DND-41 (cell line): ENCODE measurements at places on chromosomes 13 and 19.

DNA sequence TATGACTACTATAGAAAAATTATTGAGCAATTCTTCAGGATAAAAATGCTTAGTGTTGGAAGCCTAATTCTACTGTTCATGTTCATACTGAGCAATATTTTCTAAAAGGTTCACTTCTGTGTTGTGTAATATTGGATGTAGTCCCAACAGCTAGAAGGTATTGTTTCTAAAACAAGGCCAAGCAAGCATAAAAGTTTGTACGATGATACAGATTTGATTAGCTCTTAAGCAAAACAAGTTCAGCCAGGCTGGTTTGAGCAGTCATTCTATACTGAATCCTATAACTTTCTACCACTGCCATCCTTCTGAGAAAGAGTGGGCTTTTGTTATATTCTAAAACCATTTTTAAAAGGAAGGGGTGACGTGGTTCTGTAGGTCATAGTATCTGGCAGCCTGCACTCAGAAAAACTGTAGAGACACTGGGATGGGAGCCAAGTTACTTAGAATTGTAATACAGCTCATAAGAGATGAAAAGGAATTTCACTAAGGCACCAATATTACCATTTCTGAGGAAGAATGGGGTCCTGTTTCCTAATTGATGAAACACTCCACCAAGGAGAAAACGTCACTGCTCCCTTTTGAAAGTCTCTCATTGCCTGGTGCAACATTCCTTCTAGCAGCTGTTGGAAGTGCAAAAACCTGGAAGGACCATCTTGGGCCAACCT is 275.0 kb upstream of the DACH1 start:
- no peaks in the 10 kb centered on the region for H3K27me3 ChIP-seq
- no peak overlapping the region for H3K4me3 ChIP-seq
- no peak for DNase-seq
- H3K27ac ChIP-seq: no peak overlapping the region

- peaks cover 34% of the 10 kb centered on the region for H3K4me1 ChIP-seq
- H3K4me3 ChIP-seq: peak overlapping the region; percentile 68; the same call in 1 of the 2 replicates
- no peaks in the 10 kb centered on the region for H3K27me3 ChIP-seq
- DNase-seq: no peak
Measured at GRCh38 chr13:34943436-34944273, 1.6 kb downstream of the NBEA start.

DNA sequence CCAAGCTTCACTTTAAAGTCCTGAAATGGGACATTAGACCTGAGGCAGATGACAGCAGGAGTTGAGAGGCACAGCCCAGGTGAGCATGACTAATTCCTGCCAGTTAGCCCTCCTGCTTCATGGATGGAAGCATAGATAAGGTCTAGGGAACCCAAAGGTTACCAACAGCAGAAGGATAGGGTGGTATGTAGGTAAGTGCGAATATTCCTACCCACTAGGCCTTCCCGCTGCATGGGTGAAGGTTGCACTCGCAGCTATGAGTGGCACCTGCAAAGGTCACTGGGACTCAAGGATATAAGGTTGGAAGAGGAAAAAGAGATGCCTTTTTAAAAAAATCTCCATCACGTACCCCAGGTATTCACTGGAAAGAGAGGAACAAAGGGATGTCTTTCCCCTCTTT is 12.2 kb upstream of the MLLT1 start:
- H3K4me3 ChIP-seq: no peak overlapping the region

DNA sequence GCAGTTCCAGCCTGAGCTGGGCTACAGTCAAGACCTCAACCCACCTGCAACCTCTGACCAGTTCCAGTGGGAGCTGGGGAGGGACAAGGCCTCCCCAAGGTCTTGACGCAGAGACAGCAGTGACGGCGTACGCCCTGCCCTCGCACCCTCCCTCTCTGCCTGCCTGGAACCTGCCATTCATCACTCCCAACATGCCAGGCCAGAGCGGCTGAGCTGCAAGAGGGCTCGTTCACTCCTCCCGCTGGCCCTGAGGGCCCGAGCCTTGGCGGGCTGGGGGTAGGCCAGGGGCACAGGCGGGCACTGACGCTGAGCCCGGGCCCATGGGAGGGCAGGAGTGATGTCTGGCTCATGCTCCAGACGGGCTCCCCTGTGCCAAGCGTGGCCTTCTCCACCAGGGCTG is 8.2 kb downstream of the NDUFA11 start:
- no peak overlapping the region for H3K4me3 ChIP-seq
- peaks cover 4% of the 10 kb centered on the region; the same call in 1 of the 2 replicates for H3K4me1 ChIP-seq
- no peaks in the 10 kb centered on the region for H3K27me3 ChIP-seq
- no peak for DNase-seq

- H3K4me1 ChIP-seq: no peaks in the 10 kb centered on the region
- DNase-seq: no peak
- no peak overlapping the region for H3K4me3 ChIP-seq
Measured at GRCh38 chr19:28715157-28715556, 497.8 kb downstream of the UQCRFS1 start.

GRCh38 chr13:41670873-41671443 is 213.6 kb downstream of the RGCC start:
- no peak overlapping the region for H3K4me3 ChIP-seq
- H3K4me1 ChIP-seq: no peaks in the 10 kb centered on the region
- H3K36me3 ChIP-seq: peaks cover 19% of the 10 kb centered on the region; the same call in 1 of the 2 replicates
- no peak for DNase-seq
- H3K27ac ChIP-seq: no peak overlapping the region

GRCh38 chr13:110423689-110424302 is 116.7 kb downstream of the COL4A2 start:
- peaks cover 83% of the 10 kb centered on the region for H3K27me3 ChIP-seq
- no peaks in the 10 kb centered on the region for H3K36me3 ChIP-seq
- H3K4me1 ChIP-seq: peaks cover 11% of the 10 kb centered on the region; the same call in 1 of the 2 replicates
- no peak for DNase-seq
- H3K4me3 ChIP-seq: no peak overlapping the region

- H3K27me3 ChIP-seq: no peaks in the 10 kb centered on the region
- H3K27ac ChIP-seq: peak overlapping the region; percentile 74
- no peaks in the 10 kb centered on the region for H3K36me3 ChIP-seq
- H3K4me1 ChIP-seq: peaks cover 34% of the 10 kb centered on the region
- peak overlapping the region; percentile 93 for H3K4me3 ChIP-seq
Measured at GRCh38 chr13:41960211-41960636, 685 bp downstream of the VWA8 start.

DNA sequence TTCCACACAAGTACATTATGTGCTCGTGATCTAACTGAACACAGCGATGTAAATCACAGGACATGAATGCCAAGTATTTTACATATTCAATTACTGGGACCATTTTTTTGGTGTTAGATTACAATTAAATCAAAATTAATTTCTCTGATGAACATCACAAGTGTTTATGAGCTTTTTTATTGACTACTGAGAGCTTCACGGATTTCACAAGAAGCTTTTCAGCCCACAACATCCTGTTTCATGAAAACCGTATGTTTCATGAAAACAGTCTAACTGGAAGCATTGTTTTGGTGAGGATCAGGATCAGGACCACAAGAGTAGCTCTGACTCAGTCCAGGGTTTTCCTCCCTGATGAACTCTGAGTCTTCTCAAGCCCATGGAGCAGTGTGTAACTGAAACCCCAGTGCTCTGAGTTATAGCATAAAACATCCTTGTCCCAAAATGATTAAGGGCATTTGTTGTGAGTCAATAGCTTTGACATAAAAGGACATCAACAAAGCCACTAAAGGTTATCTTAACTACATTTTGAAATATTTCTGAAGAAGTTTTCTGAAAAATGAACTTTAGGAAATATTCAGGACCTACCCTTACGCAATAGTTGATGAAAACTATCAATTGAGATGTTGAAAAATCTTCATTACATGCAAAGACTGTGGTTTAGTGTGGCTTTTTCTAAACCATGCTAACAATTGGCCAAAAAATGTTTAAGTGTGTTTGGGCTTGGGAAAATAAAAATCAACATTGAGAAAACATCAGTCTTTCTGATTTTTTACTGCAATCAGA is 49.3 kb downstream of the UFM1 start:
- H3K27ac ChIP-seq: no peak overlapping the region
- no peak overlapping the region for H3K4me3 ChIP-seq
- H3K36me3 ChIP-seq: no peaks in the 10 kb centered on the region
- no peak for DNase-seq

DNA sequence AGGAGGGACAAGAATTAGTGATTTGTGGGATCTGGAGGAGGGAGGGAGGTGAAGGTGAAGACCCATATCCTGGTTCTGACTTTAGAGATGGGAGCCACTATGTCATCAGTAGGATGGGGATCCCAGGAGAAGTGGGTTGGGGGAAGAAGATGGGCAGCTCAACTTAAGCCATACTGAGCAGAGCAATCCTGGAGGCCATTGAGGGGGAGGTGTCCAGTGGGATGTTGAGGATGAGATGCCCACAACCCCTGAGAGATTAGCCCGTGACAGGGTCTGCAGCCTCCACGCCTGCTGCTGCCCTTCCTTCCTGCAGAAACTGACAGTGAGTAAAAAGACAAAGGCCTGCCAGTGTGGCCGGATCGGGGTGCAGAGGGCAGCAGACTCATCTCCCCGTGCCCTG is 11.2 kb upstream of the SIGLEC6 start:
- no peak for DNase-seq
- H3K27ac ChIP-seq: no peak overlapping the region
- peaks cover 15% of the 10 kb centered on the region for H3K27me3 ChIP-seq
- no peaks in the 10 kb centered on the region for H3K4me1 ChIP-seq
- H3K36me3 ChIP-seq: no peaks in the 10 kb centered on the region

DNA sequence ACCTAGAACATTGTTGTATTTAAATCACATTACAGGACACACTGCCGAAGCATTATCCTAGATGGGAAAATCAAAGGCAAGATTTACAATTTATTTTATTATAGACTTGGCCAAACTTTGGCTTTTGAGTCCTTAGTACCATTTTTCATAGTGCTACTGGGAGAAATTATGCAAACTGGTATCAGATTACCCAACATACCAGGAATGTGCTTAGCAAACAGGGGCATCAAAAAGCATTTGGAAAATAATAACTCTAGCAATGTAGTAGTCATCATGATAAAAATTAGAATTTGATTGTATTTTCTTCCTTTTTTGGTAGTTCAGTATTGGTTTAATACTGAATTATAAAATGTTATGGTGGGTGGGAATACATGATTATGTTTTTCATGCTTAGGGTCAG is 34.0 kb downstream of the GPC6 start:
- no peaks in the 10 kb centered on the region for H3K36me3 ChIP-seq
- H3K4me1 ChIP-seq: no peaks in the 10 kb centered on the region
- H3K4me3 ChIP-seq: no peak overlapping the region
- H3K27me3 ChIP-seq: no peaks in the 10 kb centered on the region
- DNase-seq: no peak

GRCh38 chr13:96671073-96671472 is 323.2 kb downstream of the OXGR1 start:
- DNase-seq: no peak
- no peak overlapping the region for H3K4me3 ChIP-seq
- no peaks in the 10 kb centered on the region for H3K27me3 ChIP-seq

- H3K4me3 ChIP-seq: no peak overlapping the region
- H3K27me3 ChIP-seq: peaks cover 4% of the 10 kb centered on the region
- H3K36me3 ChIP-seq: no peaks in the 10 kb centered on the region
- H3K27ac ChIP-seq: peak overlapping the region; percentile 37; the same call in 1 of the 2 replicates
Measured at GRCh38 chr13:32045982-32046785, 14.6 kb downstream of the FRY start.

- peak overlapping the region; percentile 21 for H3K27ac ChIP-seq
- no peaks in the 10 kb centered on the region for H3K27me3 ChIP-seq
- DNase-seq: no peak
Measured at GRCh38 chr19:39936020-39936419, 1.6 kb upstream of the FCGBP start.

GRCh38 chr13:48876289-48876688 is 99.4 kb upstream of the FNDC3A start:
- H3K4me1 ChIP-seq: no peaks in the 10 kb centered on the region
- no peak overlapping the region for H3K27ac ChIP-seq
- DNase-seq: peak; percentile 22
- H3K36me3 ChIP-seq: no peaks in the 10 kb centered on the region

DNA sequence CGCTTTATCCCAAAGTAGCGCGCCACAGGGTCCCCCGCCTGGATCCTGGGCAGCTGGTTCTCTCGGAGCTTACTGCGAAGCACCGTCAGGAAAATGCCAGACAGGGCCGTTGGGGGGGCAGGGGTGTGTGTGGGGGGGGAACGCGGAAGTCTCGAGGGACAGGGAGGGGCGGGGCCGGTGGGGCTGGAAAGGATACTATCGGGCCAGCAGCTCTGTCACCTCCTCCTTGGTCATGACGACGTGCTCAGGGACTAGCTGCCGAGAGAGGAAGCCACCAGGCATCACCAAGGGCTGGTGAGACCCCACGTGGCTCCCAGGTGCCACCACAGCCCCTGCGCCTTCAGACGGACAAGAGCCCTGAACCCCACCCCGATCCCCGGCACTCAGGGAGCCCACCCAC is 5.3 kb downstream of the POLR2E start:
- no peak for DNase-seq
- H3K27me3 ChIP-seq: no peaks in the 10 kb centered on the region
- H3K4me1 ChIP-seq: peaks cover 18% of the 10 kb centered on the region
- no peak overlapping the region for H3K4me3 ChIP-seq

- DNase-seq: no peak
- no peaks in the 10 kb centered on the region for H3K4me1 ChIP-seq
- no peaks in the 10 kb centered on the region for H3K36me3 ChIP-seq
- H3K4me3 ChIP-seq: no peak overlapping the region
- no peak overlapping the region for H3K27ac ChIP-seq
Measured at GRCh38 chr13:74825152-74825937, 656.6 kb downstream of the TBC1D4 start.

DNA sequence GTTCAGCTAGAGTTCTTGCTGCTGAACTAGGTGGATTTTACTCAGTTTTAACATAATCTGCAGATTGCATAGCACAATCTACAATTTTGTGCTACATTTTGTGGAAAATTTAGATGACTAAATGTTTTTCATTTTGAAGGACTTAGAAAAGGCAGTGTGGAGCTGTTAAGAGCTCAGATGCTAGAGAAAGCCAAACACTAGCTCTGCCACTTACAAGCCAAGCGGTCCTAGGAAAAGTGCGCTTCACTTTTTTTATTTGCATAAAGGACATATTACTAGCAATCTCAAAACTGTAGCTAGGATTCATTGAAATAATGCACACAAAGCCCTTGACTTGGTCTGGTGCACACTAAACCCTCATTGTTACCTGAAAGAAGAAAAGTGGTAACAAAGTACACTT is 8.1 kb upstream of the CSNK1A1L start:
- H3K4me1 ChIP-seq: no peaks in the 10 kb centered on the region
- no peaks in the 10 kb centered on the region for H3K36me3 ChIP-seq
- no peak overlapping the region for H3K27ac ChIP-seq
- DNase-seq: no peak
- peaks cover 4% of the 10 kb centered on the region for H3K27me3 ChIP-seq

- H3K4me3 ChIP-seq: no peak overlapping the region
- peak; percentile 76 for DNase-seq
- H3K36me3 ChIP-seq: peaks cover 8% of the 10 kb centered on the region
- H3K27ac ChIP-seq: no peak overlapping the region; the same call in 1 of the 2 replicates
Measured at GRCh38 chr19:1853295-1854038, 5.2 kb upstream of the REXO1 start.
